ENCODE measurements at places on chromosomes 13 and 19. TPM values are rescaled to one million over a fixed set of nuclear protein-coding genes. Genes with fewer than 3 reads are reported as not detected.

The ISYNA1 gene
- 86.6 TPM for total RNA-seq

The SPTBN4 gene
- 0.52 TPM for total RNA-seq

The GNA15 gene
- 3.1 TPM for total RNA-seq

The KRTDAP gene
- total RNA-seq = not detected

The APOC4 gene
- total RNA-seq = not detected

The ZNF610 gene
- 5.7 TPM for total RNA-seq

The RDH13 gene
- 12.5 TPM for total RNA-seq

The SKA3 gene
- 7.8 TPM for total RNA-seq

The CD22 gene
- 4.7 TPM for total RNA-seq

The FXYD7 gene
- 0.52 TPM for total RNA-seq

All from skeletal muscle tissue (tissue), 5 donors.